Fibroblast of skin of right biceps (primary cell): ENCODE measurements at places on chromosomes 2 and 18.

- DNase-seq, result no peak
These were observed 213.3 kb downstream of the ACKR3 start for GRCh38 chr2:236782938-236783337.

DNA sequence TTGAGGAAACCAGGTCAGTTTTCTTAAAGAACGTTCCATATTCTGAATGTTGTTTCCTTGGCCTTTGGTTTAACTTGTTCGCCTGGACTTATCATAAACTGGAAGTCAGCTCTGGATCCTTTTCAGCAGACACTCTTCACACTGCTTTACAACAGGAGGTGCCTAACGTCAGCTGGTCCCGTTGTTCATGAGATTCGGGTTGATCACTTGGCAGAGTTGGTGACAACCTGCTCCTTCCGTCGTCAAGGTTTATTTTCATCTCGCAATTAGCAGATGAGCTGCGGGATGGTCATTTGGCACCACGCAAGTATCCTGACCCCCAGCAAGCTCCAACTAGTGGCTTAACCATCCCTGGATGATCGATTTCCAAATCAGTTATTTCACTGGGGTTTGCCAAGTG lies 23.0 kb upstream of the BIN1 start:
- no peak for DNase-seq

- DNase-seq, result no peak
These were observed 6.8 kb downstream of the ZNF397 start for GRCh38 chr18:35247412-35248249.

DNA sequence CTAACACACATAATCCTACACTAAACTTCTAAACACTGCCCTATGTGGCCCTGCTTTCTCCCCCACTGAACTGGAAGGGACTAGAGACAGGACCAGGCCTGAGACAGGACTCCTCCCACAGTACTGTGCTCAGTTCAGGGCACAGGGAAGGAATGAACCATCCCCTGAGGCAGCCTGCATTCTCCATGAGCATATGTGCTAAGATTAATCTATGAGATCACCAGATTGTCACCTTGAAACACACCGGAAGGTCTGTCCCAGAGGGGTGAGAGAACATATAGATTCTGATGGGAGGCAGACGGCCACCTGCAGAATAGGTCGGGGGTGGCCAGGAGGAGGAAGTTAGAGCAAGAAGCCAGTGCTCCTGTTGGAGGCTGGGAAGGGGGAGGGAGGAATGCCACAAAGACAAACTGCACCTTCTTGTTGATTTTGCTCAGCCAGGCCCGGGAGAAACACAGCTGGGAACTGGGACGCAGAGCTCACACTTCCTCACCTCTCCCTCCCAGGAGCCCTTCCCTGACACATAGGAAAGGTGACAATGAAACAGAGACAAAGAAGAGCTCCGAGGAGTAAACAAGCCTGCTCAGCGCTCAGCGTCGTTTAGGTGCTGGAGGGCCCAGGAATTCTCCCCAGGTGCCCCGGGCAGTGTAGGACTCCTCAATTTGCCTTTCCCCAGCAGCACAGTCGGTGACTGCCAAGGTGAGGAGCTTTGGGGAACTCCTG lies 52.1 kb downstream of the ZBTB7C start:
- DNase-seq, result no peak

DNA sequence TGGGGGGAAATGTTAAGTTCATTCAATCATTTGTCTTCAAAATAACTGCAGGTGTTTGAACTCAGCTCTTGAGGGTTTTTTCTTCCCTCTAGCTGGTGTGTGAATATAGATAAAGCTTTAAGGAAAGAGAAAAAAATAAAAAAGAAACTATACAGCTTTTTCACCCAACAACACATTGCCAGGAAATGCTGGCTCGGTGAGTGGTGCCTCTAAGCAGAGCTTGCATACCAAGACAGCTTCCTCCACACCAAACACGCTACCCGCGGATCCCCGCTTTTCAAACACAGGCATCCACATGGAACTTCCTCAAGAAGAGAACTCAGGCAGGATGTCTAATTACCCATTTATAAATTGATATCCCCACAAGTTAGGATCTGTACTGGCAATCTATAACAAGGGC lies 69.8 kb upstream of the TANK start:
- peak; percentile 34 for DNase-seq

- DNase-seq, result peak; percentile 34
These were observed 138.9 kb upstream of the NABP1 start for GRCh38 chr2:191539068-191539467.

DNA sequence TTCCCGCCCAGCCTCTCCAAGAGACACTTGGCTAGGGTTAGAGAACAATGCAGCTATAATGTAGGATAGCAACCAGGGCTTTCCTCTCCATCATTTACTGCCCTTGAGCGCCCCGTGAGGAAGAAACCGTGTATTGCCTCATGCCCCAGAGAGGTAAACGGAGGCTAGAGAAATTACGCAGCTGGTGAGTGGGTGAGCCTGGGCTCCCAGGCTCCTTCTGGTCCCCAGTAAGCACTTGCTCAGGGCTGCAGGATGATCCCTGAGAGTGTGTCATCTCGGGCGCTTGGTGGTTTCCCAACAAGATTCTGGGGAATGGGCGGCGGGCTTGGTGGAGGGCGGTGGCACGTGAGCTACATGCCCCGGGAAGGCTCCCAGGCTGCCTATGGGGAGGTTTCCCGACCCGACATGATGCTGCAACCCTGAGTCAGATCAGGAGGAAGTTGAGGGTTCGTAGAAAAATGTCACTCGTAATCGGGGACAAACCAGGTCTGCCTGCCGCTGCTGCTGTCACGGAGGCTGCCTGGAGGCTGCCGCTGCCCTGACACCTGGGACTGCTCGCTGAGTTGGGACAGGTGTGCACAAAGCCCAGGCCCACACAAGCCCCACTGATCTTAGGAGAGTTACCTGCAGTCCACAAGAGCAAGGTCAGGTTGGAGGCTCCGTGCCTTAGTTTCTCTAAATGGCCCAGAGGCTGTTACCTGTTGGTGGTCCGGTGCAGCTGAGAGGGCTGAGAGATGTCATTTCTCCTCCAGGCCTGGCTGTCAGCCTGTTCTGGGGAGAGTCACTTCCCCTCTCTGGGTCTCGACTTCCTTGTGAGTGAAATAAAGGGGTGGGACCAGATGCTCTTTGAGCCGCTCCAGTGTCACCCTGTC lies at the start of gene GPR55:
GPR55 (minus strand) TSS at position 773 of the 872 bp plus-strand sequence. CDS start 14,280 bp downstream, outside the sequence.
- no peak for DNase-seq

- no peak for DNase-seq
These were observed 92.4 kb downstream of the TFCP2L1 start for GRCh38 chr2:121192576-121192975.

- DNase-seq, result peak; percentile 2
These were observed 47.8 kb upstream of the GALNT13 start for GRCh38 chr2:153823880-153824279.

- DNase-seq, result no peak
These were observed 273.1 kb downstream of the PHLPP1 start for GRCh38 chr18:62988471-62988870.

- DNase-seq, result no peak
These were observed 13.9 kb downstream of the DYSF start for GRCh38 chr2:71467180-71467815.

- DNase-seq, result no peak
These were observed 493.5 kb upstream of the MYT1L start for GRCh38 chr2:2824588-2824987.

GRCh38 chr2:225104321-225104720 lies 62.1 kb upstream of the DOCK10 start:
- DNase-seq, result no peak

GRCh38 chr2:209633911-209634310 lies 137.7 kb upstream of the UNC80 start:
- DNase-seq, result no peak

- DNase-seq, result no peak
These were observed 60.9 kb downstream of the KCTD1 start for GRCh38 chr18:26487437-26487836.

DNA sequence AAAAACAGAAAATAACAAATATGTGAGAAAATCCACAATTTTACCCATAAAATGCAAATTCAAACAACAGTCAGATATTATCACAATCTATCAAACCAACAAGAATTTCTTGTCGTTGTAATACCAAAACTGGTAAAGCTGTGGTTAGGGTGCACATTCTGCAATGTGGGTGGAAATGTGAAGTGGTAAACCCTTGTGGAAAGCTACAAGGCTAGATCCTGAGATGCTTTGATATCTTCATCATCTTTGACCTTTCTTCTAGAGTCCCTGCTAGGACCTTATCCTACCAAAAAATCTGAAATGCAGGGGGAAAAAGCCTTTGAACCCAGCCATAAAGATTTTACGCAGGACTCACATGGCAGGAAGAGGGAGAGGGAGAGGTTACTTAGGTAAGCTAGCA lies 17.2 kb upstream of the ATG16L1 start:
- DNase-seq, result no peak

GRCh38 chr2:228575897-228576296 lies 394.4 kb upstream of the SPHKAP start:
- no peak for DNase-seq

- DNase-seq, result no peak
These were observed 220.9 kb downstream of the ATAD2B start for GRCh38 chr2:23705771-23706612.

DNA sequence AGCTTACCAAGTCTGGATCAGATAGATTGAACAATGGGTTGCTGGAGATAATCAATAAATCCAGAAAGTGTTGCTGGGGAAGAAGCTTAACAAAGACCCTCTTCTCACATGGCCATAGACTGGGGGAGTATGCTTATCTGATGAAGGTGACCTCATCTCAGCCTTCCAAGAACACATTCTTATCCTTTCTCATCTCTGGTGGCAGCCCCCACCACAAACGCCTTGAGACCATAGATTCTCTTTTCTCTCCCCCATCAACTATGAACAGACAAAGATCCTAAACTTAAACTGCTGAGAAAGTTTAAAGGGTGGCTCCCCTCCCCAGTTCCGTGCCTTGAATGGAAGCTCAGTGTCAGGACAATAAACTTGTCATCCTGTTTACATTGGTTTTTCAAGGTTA lies 428.7 kb upstream of the TRIB2 start:
- DNase-seq, result no peak

DNA sequence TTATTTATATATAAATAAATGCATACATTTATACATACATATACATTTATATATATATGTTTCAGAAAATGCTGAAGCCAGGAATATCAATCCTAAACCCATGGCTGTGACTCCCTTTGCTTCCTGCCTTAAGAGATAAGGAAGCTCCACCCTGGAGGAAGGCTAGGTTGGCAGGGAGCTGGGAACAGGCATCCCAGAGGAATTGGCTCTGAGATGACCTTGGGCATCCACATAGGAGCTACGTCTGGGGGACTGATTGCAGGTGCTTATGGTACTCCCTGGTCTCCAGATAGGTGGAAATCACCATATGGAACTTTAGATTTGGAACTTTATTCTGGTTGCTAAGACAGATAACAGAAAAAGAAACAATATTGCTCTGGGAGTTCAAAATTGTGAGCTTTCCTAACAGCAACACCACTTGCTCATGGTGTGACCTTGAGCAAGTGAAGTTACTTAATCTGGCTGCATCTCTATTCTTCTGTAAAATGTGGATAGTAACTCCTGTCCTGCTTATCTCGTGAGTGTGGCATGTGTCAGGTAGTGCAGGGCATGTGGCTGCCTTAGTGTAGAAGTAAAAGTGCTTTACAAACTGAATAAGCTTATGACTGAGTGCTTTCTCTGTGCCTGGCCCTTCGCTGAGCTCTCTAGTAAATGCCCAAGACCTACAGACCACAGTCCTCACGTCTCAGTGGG lies 341.0 kb downstream of the MEIS1 start:
- DNase-seq, result no peak

DNA sequence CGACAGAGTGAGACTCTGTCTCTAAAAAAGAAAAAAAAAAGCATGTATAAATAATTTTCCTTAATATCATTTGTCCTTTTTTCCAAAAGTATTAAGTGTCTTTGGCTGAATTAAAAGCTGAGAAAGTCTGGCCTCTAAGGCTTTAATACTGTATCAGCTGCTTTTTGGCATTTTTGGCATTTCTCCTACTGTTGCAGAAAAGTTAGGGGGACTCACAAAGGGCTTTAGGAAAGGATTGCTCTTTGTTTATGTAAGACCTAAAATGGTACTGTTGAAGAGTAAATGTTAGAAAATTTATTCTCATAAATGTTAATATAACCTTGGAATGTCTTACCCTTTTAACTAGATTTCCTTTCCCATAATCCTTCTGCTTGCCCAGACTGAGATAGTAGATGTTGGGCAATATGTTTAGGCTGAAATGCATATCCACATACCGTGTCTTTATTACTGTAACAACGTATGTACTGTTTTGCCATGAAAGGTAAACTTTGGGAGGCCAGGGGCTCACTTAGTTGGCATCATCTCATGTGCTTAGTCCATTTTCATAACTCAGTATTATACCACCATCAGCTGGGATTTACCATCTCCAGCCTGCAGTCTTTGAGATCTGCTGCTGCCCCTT lies 18.0 kb upstream of the STON1 start:
- DNase-seq, result no peak
